ENCODE measurements at places on chromosomes 3 and 15.

- no peak for DNase-seq
These were observed 379.7 kb upstream of the TGFBR2 start for GRCh38 chr3:30226601-30227151.

DNA sequence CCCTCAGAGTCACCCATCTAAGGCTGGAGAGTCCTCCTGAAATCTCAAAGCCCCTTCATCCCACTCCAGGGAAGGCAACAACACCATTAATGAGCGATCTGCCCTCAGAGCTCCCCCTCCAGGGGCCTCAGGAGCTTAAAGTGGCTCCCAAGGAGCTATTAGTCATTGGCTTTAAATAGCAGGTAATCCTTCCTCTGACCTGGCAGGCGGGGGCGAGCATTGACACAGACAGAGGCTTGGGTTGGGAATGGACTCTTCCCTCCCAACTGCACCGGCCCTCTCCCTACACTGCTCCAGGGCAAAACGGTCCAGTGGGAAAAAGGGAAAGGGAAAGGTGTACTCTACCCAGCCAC lies 1.4 kb downstream of the MFGE8 start:
- DNase-seq: no peak

- peak; percentile 5 for DNase-seq
These were observed 28.9 kb upstream of the KLHL6 start for GRCh38 chr3:183584246-183584913.

- no peak for DNase-seq
These were observed 20.9 kb downstream of the ALDH1L1 start for GRCh38 chr3:126159476-126159875.
